ENCODE measurements at places on chromosomes 7 and 10.

DNA sequence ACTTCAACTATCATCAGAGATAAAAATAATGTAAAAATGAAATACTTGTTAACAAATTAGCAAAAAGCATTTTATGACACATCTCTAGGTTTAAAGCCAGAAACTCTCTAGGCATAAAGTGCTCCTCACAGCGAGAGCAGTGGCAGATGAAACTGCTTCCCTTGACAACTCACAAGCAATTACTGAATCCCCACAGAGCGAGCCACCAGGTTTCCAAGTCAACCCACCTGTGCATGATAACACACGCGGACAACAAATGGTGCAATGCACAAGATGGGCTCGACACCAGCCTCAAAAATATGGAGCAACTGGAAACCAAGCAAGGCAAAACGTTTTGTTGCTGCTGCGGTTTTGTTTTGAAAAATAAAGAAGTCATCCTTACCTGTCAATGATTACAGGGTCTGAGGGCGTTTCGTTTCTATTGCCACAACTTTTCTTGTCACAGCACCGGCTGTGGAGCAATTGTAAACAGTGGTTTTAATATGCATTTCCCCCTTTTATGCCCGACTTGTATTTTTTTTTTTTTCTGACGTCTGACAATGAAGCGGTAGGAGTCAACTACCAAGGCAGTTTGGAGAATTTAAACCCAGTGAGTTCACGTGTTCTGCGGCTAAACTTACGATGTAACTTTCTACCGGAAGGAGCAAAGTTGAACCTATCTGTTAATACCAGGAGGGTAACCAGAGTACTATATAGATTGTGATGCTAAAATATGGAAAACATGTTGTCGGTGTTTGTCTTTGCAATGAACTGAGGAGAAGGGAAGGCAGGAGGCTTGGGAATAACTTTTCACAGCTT is 7.0 kb downstream of the EBF3 start:
- no peak for DNase-seq

DNA sequence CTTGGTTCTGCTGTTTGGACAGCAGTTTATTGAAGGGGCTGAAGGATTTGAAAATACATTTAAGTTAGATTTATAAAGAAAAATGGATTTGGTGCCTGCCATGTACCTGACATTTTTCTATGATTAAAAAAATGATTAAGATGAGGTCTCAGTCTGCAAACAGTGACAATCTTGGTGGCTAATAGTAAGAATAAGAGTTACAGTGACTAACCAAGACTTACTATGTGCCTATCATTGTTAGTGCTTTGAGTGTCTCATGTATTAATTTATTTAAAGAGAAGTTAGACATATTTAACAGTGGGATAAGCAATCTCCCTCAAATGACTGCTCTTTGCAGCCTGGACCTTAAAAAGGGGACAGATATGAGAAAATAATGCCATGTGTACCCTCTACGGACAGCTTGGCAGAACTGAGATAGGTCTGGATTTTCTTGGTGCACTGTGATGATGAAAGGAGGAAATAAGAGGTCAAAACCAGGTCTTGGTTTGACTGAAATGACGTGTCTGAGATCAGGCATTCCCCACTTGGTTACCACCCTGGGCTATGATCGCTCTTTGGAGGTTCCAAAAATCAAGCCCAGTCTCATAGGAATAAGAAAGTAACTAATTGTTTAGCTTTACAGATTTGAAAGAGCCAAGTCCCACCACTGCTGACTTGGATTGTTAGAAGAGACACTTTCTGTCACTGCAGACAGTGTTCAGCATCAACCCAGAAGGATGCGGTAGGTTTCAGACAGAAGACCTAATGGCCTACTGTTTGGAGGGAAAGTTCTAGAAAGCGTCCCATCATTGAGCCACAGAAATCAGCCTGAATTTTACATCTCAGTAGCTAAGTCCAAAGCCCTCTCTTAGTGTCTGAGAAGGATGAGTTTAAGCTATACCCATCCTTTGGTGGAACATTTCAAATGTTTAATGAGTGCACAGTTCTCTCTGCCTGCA is 2.1 kb downstream of the CASP7 start:
- no peak for DNase-seq

GRCh38 chr10:91559750-91560149 is 73.1 kb downstream of the PPP1R3C start:
- no peak for DNase-seq

DNA sequence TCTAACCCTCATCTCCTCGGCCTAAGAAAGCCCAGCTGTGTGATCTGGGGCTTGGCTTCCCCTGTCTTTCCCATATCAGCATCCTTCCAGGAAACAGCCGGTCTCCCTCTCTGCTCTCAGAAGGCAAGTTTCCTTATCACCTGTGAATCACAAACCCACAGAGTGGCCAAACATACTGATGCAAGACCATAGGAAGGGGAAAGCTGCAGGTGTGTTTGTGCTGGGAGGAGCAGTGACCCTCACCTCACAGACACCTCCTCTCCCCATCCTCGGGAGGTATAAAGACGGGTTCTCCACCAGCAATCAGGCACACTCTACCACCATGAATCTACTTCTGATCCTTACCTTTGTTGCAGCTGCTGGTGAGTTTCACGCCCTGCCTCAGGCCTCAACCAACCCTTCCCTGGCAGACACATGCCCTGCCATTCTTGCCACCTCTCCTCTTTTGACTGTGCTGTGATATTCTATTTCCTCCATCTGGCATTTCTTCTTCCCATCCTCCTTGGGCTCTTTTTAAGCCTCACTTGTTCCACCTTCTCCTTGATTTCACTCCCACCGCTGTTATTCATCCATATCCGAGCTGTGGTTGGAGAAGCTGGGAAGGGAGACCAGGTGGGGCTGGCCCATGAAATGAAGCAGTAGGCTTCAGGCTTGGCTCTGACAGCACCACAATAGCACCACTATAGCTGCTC is at the start of gene PRSS2:
TSS of gene PRSS2 (plus strand) at position 310 of the 692 bp plus-strand sequence. CDS start at position 323, 13 bp downstream.
- DNase-seq = no peak

GRCh38 chr10:124906551-124907001 is 35.3 kb upstream of the ZRANB1 start:
- peak; percentile 40 for DNase-seq

DNA sequence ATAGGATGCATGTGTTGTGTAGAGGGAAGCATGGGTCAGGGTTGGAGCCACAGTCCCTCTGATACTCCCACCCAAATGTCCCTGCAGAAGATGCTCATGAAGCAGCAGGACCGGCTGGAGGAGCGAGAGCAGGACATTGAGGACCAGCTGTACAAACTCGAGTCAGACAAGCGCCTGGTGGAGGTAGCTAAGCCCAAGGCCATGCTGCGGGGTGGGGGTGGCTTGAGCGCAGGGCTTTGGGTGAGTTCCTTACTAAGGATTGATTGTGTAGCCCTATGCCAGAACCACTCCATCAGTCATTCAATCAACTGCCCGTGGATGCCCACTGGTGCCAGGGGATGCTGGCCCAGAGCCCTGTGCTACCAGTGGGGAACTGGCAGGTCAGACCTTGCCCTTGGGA is 10.3 kb downstream of the TRIM8 start:
- DNase-seq = no peak

DNA sequence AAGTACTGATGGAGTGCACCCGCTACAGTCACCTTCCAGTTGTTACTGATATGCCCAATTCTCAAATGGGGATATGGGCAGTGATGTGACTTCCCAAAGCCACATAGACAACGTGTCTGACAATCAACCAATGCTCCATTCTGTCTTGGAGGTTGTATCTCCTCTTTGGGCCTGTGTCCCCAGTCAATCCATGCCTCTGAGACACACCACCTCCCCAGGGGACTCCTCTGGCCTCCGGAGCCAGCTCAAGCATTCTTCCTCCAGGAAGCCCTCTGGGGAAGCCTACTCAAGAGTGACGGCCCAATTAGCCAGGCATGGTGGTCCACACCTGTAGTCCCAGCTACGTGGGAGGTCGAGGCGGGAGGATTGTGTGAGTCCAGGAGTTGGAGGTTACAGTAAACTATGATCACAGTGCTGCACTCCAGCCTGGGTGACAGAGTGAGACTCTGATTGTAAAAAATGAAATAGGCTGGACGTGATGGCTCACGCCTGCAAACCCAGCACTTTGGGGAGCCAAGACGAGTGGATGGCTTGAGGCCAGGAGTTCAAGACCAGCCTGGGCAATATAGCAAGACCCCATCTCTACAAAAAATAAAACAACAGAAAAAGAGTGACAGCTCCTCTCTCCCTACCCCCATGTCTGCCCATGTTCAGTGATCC is 99.5 kb upstream of the TNRC18 start:
- peak; percentile 28 for DNase-seq

DNA sequence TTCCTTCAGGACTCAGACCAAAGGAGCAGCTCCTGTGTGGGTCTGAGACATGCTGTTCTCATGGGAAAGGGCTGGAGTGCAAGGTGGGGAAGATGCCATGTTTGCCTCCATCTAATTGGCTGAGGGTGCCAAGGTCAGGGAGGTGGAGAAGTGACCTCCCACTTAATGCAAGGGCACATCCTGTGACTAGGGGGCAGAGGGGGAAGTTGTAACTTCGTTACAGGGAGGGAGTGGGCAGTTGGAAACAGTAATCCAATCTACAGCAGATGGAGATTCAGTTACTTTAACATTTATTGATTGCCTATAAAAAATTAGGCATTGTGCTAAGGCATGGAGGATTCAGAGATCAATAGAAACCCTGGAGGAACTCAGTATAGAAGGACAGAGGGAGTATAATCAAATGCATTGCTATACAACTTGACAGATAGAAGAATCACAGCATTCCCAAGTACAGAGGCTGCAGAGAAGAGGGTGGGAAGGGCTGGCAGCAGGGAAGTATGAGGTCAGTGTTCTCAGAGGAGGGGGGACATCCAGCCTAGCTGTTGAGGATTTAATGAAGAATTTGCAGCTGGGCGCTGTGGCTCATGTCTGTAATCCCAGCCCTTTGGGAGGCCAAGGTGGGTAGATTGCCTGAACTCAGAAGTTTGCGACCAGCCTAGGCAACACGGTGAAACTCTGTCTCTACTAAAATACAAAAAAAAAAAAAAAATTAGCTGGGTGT is 75.9 kb downstream of the CCNY start:
- DNase-seq = no peak

DNA sequence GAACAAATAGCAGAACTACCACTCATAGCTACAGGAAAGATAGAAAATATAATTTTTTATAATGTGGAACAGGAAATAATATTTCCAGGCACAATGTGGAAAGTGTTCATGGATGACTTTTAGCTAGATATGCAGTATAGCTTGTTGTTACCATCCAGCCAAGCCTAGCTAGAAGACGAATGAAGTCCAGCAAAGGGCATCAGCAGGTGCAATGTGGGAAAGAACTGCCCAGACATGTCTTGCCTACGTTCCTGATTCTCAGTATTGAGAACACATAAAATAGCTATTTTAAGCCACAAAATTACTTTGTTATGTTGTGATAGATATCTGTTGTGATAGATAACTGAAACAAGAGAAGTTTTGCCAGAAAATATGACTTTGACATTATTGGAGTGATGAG is 1690.0 kb upstream of the LRRTM3 start:
- DNase-seq = no peak

GRCh38 chr10:19812976-19813375 is 3.3 kb upstream of the PLXDC2 start:
- DNase-seq = no peak

DNA sequence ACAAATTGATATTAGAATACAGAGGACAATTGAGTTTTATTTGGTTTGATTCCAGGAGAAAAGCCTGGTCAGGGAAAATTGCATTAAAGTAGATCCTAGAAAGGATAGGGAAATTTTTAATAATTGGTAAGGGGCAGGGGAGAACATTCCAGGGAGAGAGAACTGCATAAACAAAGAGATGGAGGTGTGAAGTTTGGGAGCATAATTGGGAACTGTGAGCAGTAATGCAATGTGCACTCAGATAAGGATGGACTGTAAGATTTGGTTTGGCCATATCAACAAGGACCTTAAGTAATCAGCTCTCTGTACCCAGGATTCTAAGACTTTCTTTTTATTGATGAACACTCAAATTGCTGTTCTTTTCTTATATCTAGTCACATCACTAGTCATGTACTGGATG is 41.4 kb downstream of the ZMYND11 start:
- DNase-seq = no peak

DNA sequence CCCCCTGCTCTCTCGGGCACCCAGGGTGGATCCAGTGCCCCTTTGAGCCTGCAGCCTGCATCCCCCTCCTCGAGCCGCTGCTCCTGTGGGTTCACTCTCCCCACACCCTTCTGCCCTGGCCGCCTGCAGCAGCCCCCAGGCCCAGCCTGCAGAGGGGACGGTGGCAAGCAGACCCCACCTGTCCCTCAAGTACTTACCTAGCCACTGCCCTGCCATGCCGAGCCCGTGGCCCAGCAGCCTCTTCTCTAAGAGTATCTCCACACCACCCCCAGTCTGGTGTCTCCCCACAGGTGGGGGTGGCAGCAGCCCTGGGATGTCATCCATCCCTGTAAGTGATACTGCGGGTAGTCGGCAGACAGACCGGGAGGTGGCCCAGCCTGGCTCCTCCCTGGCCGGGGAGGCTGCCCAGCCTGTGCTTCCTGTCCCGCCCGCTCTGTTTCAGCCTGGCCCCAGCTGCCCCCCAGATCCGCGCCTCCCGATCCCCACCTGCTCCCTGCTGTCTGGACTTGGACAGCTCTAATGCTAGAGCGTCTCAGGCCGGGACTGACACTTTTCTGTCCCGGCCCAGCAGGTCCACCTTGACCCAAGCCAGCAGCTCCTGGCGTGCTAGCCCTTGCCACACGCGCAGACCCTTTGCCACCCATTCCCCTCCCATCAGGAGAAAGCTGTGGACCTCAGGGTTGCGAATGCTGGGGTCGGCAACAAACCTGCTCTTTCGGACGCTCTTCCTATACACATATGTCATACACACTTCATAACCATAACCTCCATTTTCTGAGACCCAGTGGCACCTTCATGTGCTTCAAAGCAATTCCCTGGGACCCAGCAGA is 25.0 kb downstream of the YKT6 start:
- DNase-seq = no peak

DNA sequence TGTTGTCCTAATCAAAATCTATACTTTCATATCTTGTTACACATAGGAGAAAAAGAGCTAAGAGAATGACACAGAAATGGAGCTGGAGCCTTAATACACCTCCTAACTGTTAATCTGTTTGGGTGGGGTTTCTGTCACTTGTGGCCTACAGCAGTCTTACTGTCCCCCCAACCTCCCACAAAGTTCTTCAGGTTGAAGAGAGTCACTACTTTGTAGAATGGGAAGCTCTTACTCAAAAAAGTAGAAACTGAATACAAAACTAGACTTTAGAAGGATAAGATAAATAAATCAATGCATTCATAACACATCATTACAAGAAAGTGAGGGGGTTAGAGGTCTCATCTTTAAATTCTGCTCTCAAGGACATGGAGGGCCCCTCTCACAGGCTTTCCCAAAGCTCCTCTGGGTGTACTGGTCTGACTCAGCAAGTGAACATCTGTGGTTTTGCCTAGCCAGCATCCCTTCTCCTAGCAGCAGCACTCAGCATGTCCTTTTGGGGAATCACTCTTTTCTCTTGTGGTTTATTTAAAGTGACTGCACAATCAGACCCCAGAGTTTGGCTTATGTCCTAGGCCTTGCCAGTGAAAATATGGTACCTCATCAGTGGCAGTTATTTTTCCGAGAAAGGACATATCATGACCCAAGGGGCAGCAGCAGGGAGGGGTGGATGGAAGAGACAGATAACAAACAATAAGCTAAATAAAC is 2.0 kb upstream of the BLVRA start:
- DNase-seq = peak; percentile 49

- DNase-seq = no peak
Measured at GRCh38 chr10:79148452-79149344, 79.9 kb downstream of the ZMIZ1 start.

GRCh38 chr7:92230547-92230946 is 15.2 kb downstream of the KRIT1 start:
- no peak for DNase-seq
